ENCODE measurements at places on chromosomes 16 and 17.

GRCh38 chr17:81387100-81388090, 7.9 kb upstream of the BAHCC1 start:
- no peak for DNase-seq

DNA sequence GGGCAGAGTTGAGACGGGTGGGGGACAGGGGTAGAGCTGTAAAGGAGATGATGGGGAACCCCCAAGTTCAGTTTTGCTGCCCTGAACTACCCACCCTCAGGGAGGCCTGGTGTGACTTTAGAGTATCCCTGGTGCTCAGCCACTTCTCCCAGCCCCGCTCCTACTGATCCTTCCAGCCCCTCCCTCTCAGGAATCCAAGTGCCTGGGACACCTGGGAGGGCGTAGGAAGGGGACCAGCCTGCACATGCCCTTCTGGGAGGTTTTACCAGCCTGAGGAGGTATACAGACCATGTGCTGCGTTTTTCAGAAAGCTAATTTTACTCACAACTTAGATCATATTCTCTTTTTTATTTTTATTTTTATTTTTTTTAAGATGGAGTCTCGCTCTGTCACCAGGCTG, 4.1 kb downstream of the ST6GALNAC2 start:
- no peak for DNase-seq

GRCh38 chr17:66971730-66972441, 7.4 kb downstream of the CACNG4 start:
- DNase-seq = no peak

DNA sequence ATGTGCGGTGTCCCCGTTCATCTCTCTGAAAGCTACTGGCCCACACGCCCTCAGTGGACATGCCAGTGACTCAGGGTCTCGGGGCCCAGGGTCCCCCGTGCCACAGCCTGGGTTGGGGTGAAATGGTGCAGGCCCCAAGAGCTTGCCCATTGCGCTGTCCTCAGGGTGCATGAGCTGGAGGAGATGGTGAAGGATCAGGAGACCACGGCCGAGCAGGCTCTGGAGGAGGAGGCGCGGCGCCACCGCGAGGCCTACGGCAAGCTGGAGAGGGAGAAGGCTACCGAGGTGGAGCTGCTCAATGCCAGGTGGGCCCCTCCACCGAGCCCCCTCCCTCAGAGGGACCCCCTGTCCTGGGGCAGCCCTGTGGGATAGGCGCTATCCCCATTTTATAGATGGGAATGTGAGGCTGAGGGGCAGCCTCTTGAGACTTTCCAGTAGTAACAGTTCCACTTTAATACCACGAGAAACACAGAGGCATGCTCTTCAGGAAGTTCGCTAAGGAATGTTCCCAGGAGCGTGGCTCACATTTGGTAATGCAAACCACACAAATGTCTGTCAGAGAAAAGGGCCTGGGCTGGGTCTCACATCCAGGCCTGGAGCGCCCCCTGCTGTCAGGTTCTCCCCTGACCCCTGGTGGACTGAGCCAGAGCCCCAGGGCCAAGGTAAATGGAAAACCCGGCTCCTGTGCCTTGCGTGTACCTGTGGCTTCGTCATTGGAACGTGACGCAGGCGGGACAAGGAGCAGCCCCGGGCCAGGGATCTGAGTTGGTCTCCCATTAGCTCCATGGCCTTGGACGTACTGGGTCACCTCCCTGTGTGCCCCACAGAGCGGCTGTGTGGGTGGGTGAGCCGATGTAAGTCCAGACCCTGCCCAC, 133.7 kb downstream of the RAB11FIP4 start:
- peak; percentile 12 for DNase-seq

DNA sequence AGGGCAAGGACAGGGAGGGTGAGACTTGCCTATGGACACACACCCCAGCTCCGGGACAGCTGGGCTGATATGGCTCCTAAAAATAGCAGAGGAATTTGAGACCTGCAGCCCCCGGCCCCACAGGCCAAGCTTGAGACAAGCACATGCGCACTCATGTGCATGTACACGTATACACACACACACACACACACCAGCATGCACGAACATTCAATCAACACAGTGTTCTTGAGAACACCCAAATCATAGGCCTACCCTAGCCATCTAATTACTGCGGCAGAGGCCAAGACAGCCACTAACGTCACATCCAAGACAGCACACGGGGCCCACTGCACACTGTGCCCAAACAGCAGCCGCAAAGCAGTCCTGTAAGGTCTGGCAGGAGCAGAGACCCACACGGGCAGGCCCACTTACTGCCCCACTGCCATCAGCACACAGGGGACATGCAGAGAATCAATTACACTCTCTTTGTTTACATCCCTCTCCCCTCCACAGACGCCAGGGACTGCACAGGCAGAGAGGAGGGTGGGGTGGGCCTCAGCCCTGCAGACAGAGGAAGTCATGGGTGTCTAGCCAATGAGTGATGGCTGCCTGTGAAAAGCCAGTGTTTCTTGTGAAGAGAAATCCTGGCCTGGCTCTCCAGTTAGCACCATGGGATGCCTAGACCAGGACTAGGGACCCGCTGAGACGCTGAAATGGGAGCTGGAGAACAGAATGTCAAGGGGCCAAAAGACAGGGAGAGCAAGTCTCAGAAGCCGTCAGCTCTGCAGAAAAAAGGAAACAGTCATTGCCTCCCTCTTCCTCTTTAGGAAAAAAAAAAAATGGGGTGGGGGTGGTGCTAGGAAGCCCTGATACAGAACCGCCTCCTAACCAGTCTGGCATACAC, 39.3 kb downstream of the MYO18A start:
- no peak for DNase-seq

DNA sequence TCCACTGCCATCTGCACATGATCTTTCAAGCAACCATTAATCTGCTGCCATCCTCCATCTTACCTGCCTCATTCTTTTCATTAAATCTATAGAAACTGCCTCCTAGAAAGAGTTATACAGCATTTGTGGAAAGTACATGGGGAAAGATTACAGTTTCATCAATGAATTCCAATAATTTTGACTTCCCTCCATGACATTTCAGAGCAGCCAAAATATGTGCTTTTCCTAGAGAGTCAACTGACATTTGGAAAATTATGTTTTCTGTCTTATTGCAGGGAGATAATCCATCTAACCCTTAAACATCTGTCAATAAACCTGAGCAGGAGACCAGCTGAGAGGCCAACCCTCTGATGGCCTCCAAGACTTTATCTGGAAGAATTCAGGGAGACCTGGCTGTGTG, 147.0 kb upstream of the CDH5 start:
- DNase-seq = no peak

DNA sequence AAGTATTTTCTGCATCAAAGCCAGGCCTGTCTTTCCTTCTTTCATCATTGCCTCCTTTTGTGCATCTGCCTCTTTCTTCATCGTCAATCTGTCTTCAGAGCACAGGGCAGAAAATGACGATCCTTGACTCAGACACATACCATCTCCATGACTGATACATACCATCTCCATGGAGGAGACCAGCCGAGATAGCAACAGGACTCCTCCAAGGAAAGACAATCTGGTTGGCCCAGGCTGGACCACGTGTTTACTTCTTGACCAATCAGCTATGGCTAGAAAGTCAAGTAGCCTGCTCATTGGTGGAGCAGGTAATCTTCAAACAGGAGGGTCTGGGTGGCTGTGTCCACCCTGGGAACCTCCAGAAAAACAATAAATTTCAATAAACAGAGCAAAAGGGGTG, 164.6 kb downstream of the CPPED1 start:
- DNase-seq = no peak

DNA sequence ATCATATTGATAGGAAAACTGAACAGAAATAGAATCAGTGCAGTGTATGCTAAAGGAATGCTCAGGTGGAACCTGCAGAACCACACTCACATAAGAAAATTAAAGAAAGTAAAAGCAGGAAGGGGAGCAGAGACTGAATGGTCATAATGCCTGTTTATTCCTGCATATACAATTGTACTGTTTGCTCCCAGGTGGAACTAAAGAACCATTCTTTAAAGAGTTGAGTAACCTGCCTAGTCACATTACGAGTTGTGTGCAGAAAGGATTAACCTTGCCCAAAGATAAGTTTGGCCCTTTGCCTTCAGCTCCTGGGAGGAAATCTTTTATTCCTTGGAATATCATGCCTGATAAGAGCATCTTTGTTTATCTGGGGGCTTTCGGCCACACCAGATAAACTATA, 434.7 kb downstream of the KIF2B start:
- no peak for DNase-seq

DNA sequence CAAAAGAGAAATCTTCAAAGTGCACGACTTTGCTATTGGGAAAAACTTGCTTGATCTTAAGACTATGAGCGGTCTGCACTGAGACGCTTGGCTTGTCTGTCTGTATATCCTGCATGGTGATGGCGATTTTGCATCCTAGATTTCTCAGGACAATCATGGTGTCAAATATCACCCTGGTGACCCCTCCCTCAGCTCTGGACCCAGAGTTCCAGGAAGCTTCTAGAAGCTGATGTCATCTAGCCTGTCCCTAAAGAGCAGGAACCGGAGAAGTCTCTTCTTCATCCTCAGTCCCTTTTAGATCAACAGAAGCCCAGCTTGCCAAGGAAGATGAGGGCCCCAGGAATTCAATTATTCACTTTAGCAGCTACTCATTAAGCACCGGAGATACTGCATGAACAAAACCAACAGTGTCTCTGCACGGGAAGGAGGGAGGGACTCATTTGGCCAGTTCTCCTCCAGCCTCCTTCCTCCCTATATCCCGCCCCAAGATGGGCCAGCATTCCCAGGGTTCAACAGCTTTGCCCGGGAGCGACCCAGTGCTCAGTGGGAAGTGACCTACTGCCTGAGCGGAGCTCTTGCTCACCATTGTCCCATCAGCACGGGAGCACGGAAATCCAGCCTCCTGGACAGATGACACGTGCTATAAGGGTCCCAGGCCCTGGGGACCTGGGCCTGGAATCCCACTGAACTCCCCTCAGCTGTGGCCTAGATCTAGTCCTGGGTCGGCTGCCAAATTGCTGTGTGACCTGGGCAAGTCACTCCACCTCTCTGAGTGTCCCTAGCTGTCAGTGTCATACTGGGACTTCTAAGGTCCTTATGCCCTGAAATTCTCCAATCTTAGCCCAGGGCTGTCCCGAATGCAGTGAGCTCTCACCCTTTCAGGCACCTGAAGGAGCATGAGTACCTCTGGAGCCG, 3.8 kb downstream of the EMP2 start:
- no peak for DNase-seq

GRCh38 chr16:74071996-74072535, 224.5 kb upstream of the PSMD7 start:
- no peak for DNase-seq

GRCh38 chr17:82294064-82294773, 20.7 kb upstream of the CSNK1D start:
- DNase-seq = no peak
